Stromal cell of bone marrow (primary cell): ENCODE measurements at places on chromosomes 5 and 9.

- DNase-seq: no peak
Observed at GRCh38 chr9:120928483-120929228, 2.1 kb upstream of the TRAF1 start.

DNA sequence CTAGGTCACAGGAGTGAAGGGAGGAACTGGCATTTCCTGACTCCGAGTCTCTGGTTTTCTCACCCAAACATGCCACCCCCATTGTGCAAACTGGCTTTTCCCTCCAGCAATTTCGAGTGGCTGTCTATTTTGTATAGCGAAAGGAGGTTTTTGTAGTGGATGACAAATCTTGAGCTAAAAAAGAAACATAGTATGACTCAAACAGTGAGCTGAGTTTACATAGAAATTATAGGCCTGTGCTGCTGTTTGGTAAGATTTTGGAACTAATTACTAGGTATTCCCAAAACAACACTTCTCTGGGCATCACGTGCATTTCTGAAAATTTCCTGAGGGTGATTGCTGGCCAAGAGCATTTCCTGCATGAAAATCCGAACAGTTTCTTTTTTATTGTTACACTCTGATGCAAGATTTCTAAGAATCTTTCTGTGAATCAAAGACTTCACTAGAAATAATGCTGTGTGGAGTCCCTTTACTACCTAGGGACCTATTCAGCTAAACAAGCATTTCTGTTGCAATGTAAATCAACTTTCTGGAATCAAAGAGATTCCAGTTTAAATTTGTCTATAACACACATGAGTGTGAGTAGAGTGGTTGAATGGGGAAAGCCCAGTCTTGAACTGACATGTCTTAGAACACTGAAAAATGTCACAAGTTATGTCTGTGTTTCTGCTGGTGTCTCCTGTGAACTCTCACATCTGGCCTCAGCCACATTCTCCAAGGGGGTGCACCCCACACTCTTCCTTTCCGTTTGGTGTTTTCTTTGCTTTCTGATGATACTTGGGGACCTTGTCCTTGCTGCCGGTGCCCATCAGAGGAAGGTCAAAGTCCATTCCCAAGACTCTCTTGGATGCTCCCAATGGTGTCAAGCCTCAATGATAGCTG is 33.3 kb upstream of the DAPK1 start:
- DNase-seq: peak; percentile 41

DNA sequence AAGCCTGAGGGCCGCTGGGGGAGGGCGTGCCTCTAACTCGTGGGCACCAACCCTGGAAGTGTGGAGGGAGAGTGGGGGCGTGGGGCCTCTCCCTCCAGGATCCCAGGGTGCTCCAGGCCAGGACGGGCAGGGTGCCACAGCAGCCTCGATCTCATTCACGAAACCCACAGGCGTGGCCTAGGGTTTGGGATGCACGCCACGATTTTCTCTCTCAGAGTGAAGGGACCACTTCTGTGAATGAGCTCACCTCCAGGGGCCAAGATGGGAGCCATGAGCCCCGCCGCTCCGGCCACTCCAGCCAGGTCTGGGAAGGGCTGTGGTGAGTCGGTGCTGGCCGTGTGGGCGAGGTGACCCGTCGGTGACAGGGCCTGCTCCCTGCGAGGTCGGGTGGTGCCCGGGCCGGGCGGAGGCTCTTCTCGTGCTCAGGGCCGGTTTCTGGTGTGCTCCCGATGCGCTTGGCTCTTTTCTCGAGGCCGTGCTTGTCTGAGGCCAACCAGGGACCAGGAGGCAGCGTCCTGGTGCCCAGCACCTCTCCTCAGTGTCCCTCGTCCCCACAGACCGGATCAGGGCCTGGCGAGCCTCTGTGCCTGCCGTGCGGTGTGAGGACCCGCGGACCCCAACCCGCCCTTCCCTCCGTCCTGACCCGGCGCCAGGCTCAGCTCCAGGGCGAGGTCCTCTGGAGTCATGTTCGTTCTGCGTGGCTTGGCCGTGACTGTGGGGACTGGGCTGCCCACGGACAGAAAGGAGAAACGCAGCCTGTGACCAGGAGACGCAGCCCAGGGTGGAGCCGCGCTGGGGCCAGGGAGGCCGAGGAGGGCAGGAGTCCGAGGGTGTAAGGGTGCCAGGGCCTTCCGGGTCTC is 31.0 kb downstream of the TPPP start:
- DNase-seq: no peak

- DNase-seq: peak; percentile 68
Observed at GRCh38 chr5:17305964-17306725, 88.7 kb downstream of the BASP1 start.

DNA sequence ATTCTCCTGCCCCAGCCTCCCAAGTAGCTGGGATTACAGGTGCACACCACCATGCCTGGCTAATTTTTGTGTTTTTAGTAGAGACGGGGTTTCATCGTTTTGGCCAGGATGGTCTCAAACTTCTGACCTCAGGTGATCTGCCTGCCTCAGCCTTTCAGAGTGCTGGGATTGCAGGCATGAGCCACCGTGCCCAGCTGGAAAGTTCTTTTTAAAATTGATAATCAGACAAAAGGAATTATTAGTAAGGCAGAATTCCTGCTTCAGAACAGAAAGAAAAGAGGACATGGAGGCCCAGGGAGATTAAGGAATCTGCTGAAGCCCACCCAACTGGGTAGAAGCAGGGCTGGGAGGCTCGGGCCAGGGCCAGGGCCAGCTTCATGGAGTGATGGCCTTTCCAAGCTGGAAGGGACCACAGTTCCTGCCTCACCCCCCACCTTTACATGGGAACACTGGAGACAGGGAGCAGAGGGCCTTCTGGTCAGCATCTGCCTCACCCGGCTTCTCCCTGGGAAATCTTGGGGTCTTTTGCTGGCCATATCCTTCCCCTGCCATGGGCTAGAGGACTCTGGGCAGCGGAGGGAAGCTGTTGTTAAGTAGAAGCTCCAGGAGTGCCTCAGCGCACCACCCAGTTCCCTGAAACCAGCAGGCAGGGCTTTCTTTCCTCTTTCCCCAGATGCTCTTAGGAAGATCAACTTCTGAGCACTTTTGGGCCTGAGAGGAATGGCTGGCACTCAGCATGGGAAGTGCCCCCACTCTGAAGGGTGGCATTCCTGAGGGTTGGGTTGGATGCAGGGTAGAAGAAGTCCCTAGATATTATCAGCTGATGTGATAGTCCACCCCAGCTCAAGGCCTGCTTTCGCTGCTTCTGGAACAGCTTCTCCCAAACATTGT is 70.1 kb downstream of the RGS3 start:
- DNase-seq: no peak

DNA sequence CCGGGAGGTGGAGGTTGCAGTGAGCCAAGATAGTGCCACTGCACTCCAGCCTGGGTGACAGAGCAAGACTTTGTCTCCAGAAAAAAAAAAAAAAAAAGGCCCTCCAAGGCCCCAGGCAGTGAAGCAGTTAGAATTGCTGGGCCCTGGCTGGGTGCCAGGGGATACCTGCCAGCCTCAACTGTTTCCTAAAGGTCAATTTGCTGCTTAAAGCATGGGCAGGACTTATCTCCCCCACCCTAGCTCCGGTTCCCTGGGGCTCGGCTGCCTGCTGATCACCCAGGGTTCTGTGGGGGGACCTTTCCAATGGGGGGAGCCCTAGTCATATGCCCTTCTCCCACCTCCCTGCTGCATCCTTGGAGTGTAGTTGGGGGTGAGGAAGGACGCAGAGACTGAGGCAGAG is 25.7 kb downstream of the NCS1 start:
- no peak for DNase-seq

DNA sequence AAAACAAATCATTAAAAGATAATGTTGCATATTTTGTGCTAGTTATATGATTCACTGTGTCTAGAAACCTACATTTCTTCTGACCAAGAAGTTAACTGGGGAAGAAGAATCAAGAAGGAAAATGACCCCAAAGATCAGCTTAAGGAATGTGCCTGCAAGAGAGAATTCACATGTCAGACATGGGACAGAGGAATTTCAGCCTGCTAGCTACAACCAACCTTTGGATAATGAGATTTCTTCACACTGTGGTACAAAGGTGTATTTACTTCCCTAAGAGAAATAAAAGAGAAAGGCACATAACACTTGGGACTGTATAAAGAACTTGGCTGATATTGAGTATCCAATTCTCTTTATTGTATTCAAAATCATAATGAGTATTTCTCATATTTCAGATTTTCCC is 39.6 kb upstream of the ELL2 start:
- DNase-seq: no peak

GRCh38 chr9:130866474-130866965 is 30.1 kb downstream of the QRFP start:
- DNase-seq: peak; percentile 70

GRCh38 chr9:35703906-35704672 is 14.4 kb upstream of the TPM2 start:
- DNase-seq: no peak

- DNase-seq: no peak
Observed at GRCh38 chr9:137053944-137054931, at the start of gene ENTPD2. ENTPD2 (minus strand) TSS chr9:137054061; CDS start chr9:137053997, 64 bp downstream.

- no peak for DNase-seq
Observed at GRCh38 chr5:79544131-79544530, 30.2 kb upstream of the HOMER1 start.

DNA sequence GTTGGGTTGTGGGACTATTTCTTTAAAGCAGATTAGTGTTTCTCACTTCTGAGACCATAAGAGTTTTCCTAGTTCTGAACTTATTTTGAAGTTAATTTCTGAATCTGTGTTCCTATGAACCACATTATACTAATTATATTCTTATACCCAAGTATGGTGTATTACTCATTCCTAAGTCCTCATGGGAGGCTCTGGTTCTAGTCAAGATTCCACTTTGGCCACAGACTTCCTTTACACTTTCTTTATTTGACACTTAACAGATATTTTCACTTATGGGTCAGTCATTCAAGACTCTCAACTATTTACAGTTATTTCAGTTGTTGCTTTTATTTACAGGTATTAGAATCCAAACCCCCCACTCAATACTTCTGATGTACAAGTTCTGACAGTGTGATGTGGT is 937.2 kb upstream of the TYRP1 start:
- no peak for DNase-seq

GRCh38 chr9:109320331-109320741 is 523 bp downstream of the EPB41L4B start:
- DNase-seq: no peak

DNA sequence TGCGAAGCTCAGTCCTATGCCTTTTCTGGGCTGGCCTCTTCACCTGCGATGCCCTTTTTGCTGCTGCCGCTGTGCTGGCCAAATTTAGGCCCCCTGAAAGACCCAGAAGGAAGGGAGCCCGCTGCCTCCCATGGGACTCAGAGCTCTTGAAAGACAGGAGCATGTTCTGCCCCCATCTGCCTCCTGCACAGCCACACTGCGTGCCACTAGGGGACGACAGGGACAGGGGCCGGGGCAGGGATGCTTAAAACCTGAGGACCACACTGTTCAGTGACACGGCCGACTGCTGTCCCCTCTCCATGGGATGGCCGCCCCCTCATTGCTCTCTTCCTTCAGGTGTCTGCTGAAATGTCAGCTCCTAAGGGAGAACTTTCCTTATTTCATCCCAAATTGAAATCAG is 132.4 kb downstream of the ADAMTS2 start:
- no peak for DNase-seq

- DNase-seq: no peak
Observed at GRCh38 chr5:115471345-115472063, 73.1 kb downstream of the FEM1C start.

GRCh38 chr5:116273448-116274242 is 188.8 kb downstream of the COMMD10 start:
- no peak for DNase-seq

GRCh38 chr9:109439378-109440116 is 58.6 kb downstream of the PTPN3 start:
- no peak for DNase-seq

DNA sequence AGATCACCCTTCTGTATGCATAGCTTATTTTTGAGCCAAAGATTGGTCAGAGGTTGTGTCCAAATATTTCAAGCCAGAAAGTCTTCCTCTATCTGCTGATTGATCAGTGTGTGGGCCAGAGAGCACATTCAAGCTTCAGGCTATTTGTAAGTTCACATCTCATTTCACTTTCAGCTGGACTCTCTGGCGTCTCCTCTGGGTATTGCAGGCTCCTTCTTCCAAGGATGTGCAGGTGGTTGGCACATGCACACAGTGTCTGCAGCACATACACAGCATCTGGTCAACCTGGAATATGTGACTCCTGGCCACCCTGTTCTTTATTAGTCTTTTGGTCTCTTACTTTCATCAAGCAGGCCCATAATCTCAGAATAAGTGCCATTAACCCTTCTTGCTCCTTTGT is 516.1 kb downstream of the ANXA1 start:
- no peak for DNase-seq

- DNase-seq: peak; percentile 95
Observed at GRCh38 chr5:151686674-151687407, at the start of gene SPARC. SPARC (minus strand) TSS chr5:151686915; CDS start chr5:151676188, 10,727 bp downstream.

DNA sequence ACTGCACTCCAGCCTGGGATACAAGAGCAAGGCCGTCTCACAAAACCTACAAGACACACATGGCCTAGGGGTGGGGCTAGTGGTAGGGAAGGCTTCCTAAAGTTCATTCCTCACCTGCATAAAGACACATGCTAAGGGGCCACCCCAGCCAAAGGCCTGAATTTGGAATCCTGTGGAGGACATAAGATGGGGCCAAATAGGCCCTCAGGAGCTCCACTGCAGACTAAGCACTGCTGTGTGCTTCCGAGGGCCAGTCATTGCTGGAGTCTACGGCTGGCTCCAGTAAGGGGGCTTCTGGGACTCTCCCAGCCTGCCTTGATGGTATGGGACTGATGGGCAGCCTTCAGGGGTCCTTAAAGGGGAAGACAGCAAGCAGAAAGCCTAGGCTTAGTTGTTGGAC is 5.7 kb downstream of the NOP16 start:
- DNase-seq: no peak

DNA sequence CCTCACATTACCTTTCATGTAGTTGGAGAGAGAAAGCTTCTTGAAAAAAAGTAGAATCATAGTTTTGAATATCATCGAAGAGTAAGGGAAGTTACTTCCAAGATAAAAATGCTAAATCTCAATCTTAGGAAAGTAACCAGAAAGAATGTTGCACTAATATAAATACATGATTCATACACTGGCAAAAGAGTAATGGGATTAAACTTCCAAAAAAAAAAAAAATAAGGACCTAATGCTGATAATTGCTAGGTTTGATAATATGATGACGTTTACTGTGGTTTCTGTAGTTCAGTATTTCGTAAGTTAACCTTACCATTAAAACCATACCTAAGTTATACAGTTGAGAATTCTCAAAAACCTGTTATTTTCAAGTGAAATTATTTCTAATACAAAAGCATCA is 573.8 kb upstream of the CDH9 start:
- DNase-seq: no peak

GRCh38 chr9:134670851-134671281 is 29.3 kb downstream of the COL5A1 start:
- DNase-seq: no peak

DNA sequence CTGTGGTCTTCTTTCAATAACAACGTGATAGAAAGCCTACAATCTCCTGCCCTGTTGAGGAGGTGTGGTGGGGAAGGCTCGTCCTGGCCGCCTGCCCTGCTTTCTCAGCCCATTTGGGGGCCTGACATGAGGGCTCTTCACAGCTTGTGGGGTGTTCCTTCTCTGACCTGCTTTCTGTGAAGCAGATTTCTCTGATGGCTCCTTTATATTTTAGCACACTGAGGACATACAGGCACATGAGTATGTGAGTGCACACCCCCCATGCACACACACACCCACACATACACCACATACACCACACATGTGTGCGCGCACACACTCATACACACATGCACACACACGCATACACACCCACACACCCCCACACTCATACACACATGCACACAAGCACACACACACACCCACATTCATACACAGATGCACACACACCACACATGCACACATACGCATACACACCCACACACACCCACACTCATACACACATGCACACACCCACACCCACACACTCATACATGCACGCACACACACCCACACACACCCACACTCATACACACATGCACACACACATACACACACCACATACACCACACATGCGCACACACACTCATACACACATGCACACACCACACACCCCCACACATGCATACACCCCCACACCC is 117.5 kb downstream of the COL5A1 start:
- no peak for DNase-seq
